Hematopoietic multipotent progenitor cell treated with erythropoietin and hydrocortisone succinate and interleukin-3 and kit ligand, for 15 days (in vitro differentiated cells): ENCODE measurements at places on chromosomes 4 and X.

- no peak for DNase-seq
These were observed at the start of gene KIT for GRCh38 chr4:54657551-54658251. KIT (plus strand) TSS chr4:54657957; CDS start chr4:54658015, 58 bp downstream.

- no peak for DNase-seq
These were observed 26.4 kb upstream of the LRCH2 start for GRCh38 chrX:115260330-115260729.

DNA sequence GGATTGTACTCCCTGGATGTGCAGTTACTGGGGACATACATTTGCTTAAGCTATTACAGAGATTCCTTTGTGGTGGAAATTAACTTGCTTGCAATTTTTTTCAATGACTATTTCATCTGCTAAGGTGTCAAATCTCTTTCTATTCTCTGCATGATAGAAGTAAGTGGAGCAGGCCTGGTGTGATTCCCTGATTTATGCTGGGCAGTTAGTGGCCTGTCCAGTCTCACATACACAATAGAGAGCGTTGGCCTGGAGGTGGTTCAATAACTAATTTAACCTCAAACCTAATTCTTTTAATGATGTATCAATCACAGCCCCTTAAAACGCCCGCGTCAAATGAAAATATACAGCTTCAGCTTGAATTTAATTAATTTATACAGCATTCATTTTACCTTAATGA is 28.5 kb downstream of the VCX3A start:
- no peak for DNase-seq

DNA sequence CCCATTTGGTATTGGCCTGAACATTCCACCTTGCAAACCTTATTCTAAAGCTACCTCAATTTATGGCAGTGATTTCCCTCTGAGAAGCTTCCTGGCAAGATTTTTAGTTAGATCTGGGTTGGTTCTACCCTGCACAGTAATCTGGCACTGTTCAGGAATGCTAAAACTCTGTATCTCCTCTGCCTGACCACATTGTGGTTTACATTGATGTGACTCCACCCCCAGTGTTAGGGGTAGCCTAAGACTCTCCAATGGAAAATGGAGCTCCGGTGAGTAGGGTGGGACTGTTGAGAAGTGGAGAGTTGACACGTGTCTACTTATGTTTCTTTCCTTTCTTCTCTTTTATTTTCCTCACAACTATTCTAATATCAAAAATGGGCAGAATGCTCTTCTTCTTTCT is 45.4 kb downstream of the BMPR1B start:
- no peak for DNase-seq

DNA sequence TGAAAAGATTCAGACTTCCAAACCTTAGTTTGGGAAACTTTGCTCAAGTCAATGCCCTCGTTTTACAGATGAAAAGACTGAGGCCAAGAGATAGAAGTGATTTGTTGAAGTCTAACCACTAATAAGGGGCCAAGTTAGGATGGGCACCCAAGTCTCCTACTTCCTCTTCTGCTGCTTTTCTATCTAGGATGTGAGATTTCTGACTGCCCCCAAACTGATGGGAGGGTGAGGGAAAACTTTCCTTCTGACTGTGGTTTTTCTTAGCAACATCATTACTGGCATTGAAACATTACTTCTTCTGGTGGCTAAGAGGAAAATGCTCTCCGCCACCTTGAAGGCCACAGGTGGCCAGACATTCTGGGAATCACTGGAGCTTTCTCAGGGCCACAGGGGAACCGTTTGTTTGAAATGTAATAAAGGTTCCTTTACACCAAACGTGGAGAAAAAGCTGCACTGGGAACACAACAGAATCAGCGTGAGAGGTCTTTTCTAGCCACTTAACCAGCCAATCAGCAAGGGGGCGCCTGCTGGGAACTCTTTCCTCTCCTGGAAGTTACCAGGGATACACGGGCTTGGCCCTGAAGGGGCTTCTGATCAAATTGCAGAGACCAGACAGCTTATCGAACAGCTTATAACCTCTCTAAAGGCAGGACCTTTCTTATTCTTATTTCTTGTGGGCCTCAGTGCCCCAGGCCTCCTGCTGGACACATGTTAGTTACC is 115.9 kb upstream of the TEX13D start:
- no peak for DNase-seq

DNA sequence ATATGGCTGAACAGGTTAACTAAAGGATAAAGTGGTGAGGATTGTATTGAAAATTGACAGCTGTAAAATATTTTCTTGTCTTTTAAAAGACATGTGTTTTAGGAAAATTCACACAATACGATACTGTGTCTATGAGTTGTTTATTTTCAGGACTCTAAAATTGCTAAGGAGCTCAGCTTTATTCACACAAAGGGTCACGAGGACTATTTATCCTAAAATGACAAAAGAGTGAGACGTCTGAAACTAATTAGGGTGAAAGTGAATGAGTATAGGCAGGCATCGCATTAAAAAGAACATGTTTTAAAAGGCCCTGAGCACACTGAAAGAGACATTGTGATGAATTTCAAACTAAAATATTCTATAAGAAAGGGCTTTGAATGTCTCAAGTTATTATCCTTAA is 304.7 kb downstream of the SH2D1A start:
- DNase-seq: no peak

DNA sequence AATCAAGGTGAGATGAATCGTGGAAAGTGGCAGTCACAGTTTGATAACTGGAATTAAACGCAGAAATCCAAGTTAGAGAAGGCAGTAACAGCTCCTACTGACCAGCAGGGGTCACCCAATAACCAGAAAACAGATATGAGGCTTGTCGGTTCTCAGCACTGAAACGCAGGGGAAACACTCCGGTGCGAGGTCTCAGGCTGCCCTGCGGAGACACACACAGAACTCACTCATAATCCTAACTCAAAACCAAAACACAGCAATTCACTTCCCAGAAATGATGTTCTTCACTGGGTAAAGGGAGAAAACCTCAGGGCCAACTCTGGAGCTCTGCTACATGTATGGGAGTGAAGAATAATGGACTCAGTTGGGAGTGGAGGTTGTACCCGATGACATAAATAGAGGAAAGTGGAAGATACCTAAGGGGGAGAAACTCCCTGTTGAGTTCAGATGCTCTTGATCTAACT is 384.4 kb downstream of the RAPGEF2 start:
- DNase-seq: peak; percentile 34

DNA sequence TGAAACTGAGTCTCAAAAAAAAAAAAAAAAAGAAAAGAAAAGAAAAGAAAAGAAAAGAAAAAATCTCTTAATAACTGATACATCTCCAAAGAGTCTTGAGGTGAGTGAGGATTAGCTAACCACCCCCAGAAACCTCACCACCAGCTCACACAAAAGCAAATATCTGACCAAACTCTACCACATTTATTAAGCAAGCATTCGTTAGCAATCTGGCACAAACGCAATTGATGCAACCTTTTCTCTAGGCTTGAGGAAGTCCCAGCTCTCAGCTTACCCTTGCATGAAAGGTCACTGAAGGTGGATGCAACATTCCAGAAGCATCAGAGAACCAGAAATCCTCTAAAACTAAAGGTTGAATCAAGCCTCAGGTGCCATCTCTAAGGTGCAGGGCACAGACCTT is 231.9 kb upstream of the BCOR start:
- no peak for DNase-seq

- no peak for DNase-seq
These were observed 434.9 kb downstream of the ARHGAP24 start for GRCh38 chr4:85909851-85910250.

DNA sequence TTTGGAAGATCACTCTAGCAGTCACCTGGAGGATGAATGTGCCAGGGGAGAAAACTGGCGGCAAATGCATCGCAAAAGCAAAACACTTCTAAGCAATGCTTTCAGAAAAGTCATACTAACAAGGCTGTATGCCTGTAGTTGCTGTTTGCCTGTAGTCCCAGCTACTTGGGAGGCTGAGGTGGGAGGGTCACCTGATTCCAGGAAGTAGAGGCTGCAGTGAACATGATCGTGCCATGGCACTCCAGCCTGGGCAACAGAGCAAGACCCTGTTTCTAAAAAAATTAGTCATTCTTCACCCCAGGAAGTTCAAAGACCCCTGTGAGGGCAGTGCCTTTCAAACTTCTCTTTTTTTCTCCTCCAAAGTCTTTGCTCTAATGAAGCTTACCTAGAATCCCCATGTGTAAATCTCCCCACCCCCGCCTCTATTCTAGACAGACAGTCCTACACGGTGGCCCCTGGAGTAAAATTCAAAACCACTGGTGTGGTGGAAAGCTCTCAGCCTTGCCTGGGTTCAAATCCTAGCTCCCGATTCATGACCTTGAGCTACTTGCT is 5.5 kb downstream of the SOWAHD start:
- no peak for DNase-seq

DNA sequence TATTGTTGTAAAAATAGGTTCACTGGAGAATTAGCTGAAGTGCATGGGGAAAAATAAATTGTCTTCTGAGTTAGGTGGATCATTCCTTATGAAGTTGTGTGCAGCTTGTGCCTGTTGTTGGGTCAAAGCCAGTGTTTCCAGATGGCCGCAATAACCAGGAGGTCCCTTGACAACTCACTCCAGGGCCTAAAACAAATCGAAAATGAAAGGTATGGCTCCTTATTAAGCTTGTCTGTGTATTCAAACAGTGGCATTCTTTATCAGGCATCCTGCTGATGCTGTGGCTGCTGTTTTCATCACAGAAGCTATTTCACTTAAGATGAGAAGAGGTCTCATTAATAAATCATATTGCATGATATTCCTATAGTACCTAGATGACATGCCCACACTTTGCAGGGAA is 80.2 kb downstream of the GRIA2 start:
- no peak for DNase-seq

DNA sequence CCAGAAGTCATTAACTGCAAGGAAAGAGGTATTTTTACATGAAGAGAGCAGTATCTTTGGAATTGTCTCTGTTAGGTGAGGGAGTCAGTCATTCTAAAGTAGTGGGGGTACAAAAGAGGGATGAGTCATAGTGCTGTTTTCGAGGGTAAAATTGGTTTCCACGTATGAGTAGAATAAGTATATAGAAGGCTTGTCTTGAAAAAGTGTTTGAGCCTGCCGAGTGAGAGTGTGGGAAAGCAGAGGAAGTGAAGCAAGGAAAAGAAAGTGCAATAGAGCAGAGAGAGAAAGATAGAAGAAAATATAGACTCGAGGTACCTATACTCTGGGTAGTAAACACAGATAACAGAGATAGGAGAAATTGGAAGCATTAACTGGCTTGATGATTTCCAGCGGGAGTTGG is 696.4 kb downstream of the DMD start:
- DNase-seq: no peak

GRCh38 chrX:11755724-11756123 is 2.3 kb upstream of the MSL3 start:
- DNase-seq: no peak
